ENCODE measurements at places on chromosomes 1 and 21.

GRCh38 chr1:43512681-43513080 lies 18.0 kb upstream of the PTPRF start:
- no peak for DNase-seq

DNA sequence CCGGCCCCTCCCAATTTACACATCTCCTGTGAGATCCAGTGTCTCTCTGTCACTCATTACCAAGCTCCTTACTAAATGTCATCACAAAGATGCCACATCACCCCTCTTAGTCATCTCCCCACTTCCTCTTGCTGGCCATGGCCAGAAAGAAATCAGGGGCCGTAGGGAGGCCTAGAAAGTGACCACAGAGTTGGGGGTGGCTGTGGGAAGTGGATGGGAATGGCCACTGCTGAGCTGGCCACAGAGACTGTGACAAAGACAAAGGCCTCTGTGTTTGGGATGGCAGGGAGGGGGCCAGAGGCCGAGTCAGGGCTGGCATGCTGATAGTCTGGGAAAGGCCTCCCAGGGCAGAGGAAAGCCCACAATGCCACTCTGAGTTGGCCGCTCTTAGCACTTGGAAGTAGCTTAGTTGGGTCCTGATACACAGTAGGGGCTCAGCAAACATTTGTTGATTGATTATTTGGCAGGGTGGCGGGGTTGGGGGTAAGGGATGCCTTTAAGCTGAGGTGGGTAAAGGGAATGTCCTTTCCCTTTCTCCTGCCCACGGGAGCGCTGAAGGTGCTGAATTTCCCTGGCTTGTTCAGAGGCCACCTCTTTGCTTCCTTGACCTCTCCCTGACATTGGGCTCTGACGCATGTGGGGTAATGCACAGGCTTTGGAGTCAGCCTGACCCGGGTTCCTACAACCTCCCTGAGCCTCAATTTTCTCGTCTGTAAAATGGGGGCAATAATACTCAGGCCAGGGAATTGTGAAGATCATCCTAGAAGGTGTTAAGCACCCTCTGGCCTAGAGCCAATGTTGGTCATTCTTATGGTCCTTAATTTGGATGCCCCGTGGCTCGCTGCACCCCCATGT lies 13.2 kb downstream of the NAV1 start:
- peak; percentile 90 for DNase-seq

DNA sequence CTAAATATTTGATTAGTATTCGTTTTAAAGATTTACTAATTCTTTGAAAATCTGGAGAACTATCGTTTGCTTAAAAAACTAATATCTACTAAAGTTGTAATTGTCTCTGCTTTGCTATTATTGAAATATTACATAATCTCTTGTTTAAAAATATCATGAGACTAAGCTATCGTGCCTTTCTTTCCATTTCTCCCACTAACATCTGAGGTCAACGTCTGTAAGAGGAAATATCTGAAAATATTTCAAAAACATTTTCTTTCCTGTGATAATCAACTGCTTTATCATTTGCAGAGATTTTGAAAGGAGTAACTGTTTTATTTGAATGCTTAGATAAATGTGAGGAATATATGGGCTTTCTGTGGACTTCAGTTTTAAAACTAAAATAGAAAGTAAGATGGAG lies 694.1 kb downstream of the USP25 start:
- DNase-seq = no peak

GRCh38 chr1:110561596-110561995 lies 42.6 kb upstream of the KCNA10 start:
- DNase-seq = no peak

DNA sequence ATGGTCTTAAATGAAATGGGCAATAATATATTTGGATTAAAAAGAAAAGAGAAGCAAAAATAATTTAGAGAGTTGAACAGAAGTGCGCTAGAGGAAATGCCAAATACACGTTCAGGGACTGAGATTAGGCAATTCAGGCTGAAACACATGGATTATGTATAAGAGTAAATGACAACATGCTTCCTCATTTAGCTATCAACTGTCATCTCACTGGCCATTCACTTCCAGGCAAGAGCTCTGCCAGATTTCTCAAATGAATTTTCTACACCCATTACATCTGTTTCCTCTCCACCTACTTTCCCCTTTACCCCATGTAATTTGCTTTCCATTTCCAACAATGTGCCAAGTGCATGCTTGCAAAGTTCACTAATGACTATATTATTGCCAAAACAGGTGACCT lies 582.4 kb downstream of the LTN1 start:
- no peak for DNase-seq

DNA sequence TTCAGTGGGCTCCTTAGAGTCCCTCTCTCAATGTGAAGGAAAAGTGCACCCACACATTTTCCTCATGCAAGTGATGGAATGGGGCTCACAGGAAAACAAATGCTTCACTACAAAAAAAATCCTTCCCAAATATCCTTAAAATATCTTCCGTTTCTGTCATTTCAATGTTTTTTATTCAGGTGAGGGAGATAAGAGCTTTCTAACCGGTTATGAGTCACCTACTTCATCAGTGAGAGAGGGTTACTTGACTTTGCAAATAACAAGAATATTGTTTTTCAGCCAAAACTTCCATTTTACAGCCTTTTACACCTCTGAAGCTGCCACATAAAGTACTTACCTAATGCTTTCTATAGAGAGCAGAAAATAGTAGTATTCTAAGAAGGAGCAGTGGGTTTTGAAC lies 98.3 kb upstream of the CD55 start:
- DNase-seq = no peak

DNA sequence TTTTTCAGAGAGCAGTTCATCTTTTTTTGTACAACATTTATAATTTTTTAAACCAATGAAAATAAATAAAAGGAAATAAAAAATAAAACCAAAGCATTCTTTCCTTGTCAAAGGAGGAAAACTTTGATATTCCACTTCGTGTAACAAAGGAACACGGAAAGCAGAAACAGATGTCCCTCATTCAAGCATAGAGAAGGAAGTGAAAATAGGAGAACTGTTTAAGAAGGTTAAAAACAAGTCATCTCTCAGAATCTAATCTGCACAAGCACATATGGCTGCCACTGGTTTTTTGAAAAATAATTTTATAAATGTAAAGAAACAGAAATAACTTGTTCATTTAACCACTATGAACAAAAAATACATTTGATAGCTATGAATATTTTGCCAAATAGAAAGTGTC lies 35.9 kb upstream of the ZNF644 start:
- DNase-seq = no peak

DNA sequence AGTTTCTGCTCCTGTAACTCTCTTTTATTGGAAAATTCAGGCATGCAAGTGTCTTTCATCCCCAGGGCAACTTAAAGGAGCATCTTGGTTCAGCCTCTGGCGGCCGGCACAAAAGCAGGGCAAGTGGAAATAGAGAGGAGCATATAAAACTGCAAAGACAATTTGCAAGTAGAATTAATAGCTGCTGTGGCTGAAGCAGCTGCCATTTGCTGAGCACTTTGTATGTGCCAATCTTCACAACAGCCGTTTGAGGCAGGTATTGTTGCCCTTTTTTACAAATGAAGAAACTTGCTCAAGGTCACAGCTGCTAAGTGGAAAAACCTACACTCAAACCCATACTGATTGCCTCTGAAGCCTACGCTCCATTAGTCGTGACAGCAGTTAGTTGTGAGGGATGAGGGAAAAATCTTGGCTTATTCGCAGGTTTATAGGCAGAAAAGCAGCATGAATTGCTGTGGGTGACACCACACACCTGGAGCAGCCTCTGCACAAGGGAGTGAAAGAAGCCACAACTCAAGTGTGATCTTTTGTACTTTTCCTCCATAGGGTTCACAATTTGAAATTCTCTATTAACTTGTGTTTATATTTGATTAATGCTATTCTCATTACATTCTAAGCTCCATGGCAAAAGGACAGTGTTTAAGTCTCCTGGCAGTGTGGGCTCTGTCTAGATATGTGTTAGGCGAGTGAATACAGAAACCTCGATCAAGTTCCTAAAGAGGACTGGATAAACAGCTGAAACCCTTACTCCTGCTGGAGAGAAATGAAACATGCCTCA lies 99.0 kb upstream of the BEND5 start:
- DNase-seq = no peak

GRCh38 chr1:183920651-183921050 lies 115.7 kb downstream of the RGL1 start:
- no peak for DNase-seq

DNA sequence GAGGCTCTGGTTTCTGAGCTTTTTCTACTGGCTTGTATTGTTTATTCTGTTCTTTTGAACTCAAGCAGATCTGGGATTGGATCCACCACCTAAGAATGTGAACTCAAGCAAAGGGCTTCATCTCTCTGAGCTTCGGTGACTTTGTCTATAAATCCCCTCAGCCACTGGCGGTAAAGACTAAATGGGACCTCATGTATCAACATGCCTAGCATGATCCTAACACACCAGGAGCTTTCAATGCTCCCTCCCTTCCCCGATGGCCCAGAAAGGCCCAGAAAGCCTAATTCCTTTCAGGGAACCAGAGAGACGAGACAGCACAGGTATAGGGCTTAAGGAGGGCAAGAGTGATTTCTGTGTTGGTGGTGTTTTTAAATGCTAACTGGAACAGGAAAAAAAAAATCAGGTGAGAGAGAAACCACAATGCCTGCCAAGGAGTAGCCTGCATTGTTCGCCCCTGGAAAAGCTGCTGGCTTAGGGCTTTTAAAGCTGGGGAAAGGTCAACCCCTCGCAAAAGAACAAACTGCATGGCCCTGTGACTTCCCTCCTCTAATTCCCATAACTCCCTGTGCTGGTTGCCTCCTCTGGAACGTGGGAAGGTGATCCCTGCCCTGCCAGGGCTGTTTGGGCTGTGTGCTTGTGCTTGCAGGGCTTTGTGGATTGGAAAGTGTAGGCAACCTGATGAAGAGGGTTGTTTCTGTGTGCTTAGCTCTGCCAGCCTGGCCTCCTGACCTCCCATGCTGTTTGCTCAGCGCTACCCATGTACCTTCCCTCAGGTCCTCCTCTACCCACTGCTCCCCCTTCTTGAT lies 147.0 kb downstream of the PLPP3 start:
- DNase-seq = no peak

DNA sequence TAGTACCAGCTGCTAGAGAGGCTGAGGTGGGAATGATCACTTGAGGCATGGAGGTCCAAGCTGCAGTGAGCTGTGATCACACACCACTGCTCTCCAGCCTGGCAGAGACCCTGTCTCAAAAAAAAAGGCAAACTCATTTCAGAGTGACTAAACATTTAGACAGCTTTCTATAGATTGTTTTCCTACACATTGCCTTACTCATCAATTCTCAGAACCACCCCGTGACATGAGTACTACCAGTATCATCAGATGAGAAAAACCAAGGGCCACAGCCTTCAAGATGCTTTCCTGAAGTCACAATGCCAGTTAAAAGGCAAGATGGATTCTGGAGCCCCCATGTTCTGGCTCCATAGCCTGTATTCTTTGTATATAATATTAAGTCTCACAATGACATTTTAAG lies 22.4 kb upstream of the SMPDL3B start:
- no peak for DNase-seq
